ENCODE measurements at places on chromosomes 3 and 15. TPM values are rescaled to one million over a fixed set of nuclear protein-coding genes. Genes with fewer than 3 reads are reported as not detected.

GRCh38 chr3:176820764-176821163, 376.5 kb downstream of the TBL1XR1 start:
- H3K27me3 ChIP-seq, result no peaks in the 10 kb centered on the region
- H3K27ac ChIP-seq, result no peak overlapping the region
- no peaks in the 10 kb centered on the region for H3K4me1 ChIP-seq
- H3K36me3 ChIP-seq, result no peaks in the 10 kb centered on the region
- H3K4me3 ChIP-seq, result no peak overlapping the region
- DNase-seq, result no peak

DNA sequence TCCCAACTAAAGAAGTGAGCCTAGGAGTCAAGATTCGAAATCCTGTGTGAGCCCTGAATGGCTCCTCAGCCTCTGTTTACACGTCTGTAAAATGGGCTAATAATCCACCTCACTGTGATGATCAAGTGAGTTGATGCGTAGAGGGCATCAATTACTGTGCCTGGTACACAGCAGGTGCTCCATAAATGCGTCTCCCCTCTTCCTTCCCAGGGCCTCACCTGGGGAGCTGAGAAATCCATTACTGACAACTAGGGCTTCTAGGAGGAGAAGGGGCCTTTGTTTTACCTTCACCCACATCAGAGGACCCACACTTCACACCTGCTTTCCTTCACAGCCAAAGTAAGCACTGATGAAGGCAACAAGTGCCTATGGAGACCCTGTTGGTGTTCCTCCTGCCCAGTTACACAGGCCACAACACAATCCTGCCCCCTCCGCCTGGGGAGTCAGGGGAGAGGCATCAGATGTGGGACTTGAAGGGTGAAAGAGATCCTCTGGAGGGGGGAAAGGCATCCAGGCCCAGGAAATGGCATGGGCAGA, 1.4 kb downstream of the CIB2 start:
- no peak overlapping the region for H3K27ac ChIP-seq
- no peak overlapping the region for H3K4me3 ChIP-seq
- no peak for DNase-seq

UQCC5 gene
- total RNA-seq, result 5.3 TPM

- no peaks in the 10 kb centered on the region for H3K27me3 ChIP-seq
- no peaks in the 10 kb centered on the region for H3K36me3 ChIP-seq
- no peak overlapping the region for H3K27ac ChIP-seq
- H3K4me1 ChIP-seq, result peaks cover 9% of the 10 kb centered on the region
- DNase-seq, result peak; percentile 73
Observed at GRCh38 chr3:152554980-152555379, 280.0 kb upstream of the P2RY1 start.
